ENCODE measurements at places on chromosomes 13 and 19.

GRCh38 chr13:114119196-114119595 lies 13.2 kb downstream of the RASA3 start:
- no peak for DNase-seq

GRCh38 chr19:10133596-10133995 lies 13.9 kb upstream of the EIF3G start:
- no peak for DNase-seq

- DNase-seq = no peak
These were observed 210.9 kb upstream of the SPRY2 start for GRCh38 chr13:80551650-80552497.

GRCh38 chr13:97932036-97932435 lies 21.4 kb upstream of the IPO5 start:
- DNase-seq = no peak

DNA sequence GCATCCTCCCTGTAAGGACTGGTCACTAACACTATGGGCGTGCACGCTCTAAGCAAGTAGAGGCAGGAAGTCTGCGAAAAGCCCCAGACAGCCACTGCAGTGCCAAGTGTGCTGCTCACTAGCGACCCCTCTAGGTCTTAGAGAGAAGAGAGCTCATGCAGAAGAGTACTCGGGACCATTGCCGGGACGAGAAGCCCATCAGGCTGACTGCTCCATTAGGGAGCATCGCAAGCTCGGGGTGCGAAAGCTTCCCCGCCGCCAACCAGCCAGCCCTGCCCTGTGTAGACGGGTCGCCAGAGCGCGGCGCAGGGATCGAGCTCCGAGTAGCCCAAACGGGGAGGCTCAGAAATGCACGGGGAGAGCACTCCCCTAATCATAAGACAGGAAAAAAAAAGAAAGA lies 16.6 kb downstream of the POU4F1 start:
- no peak for DNase-seq

DNA sequence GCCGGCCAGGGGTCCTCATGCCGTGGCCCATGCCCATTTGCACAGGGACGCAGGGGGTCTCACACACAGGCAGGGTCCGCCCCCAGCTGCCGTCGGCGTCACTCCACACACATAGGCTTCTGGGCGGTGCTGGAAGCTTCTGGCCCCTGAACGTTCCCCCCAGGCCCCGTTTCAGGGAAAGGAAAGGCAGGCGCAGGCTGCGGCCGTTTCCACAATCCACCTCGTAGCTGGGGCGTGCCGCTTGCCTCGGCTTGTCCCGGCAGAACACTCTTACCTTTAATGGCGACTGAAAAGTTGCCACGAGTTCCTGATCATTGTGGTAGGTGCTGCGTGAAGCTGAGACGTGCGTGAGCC lies 53.4 kb downstream of the MCF2L start:
- no peak for DNase-seq

- no peak for DNase-seq
These were observed 33.4 kb downstream of the ZNF331 start for GRCh38 chr19:53571339-53571738.

GRCh38 chr19:47762615-47763308 lies 15.7 kb upstream of the SELENOW start:
- DNase-seq = no peak

DNA sequence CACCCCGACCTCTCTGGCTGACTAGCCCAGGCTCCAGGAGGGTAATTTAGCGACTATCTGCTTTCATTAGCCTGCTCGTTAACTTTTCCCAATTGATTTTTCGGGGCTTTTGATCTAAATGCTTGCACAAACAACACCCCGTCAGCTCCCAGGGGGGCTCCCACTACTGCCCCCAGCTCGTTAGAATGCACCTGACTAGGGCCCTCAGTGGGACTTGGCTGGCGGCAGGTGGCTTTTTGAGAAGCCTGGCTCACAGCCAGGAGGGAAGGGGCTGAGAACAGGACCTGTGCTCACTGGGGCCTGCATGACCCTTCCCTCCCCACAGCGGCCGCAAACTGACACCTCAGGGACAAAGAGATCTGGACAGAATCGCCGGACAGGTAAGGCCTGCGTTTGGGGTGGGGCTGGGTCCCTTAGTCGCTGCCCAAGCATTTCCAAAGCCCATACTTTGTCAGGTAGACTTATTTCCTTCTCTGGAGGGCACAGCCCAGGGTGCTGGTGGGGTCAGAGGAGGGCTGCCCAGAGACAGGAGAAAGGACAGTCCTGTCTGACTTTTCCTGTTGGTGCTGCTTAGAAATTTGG lies 7.6 kb upstream of the CD79A start:
- peak; percentile 39 for DNase-seq

- DNase-seq = peak; percentile 74
These were observed 1.7 kb downstream of the ELL start for GRCh38 chr19:18519962-18520847.

DNA sequence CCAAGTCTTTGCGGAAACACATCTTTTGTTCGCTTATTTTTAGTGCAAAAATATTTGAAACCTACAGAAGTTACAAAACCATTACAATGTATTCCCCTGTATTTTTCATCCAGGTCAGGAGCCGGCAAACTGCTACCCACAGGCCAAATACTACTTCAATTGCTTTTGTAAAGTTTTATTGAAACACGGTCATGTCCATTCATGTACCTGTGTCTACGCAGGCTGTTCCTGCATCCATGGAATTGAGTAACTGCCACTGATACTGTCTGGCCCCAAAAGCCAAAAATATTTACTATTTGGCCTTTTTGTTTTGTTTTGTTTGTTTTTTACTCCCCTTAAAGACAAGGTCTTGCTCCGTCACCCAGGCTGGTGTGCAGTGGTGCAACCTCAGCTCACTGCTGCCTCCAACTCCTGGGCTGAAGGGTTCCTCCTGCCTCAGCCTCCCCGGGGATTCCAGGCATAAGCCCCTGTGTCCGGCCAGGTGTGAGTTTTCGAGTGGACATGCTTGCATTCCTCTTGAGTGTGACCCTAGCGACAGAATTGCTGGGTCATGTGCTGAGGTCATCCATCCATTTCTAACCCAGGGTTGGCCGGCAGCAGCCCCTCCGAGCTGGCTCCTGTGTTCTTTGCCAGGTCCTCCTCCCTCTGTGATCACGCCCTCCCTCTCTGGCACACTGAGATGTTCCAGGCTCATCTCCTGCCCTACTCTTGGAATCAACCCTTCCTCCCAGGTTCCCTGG lies 10.9 kb upstream of the S1PR4 start:
- no peak for DNase-seq

GRCh38 chr19:1756705-1757465 lies 3.6 kb downstream of the ONECUT3 start:
- DNase-seq = no peak

DNA sequence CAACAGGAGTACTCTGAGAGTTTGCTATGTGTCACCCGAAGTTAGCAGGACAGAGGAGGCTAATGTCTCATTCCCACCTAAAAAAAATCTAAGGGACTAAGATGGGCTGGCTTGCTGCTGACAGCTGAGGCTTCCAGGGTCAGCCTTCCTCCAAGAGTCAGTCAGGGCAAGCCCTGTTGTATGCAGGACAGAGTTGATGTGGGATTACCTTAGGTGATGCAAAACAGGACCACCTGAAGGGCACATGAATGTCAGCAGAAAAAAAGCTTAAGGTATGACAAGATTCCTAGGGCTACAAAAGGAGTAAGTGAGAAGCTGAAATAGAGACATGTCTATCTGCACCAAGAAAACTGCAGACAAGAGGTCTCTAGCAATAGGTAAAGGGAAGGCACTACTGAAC lies 151.5 kb downstream of the NHLRC3 start:
- no peak for DNase-seq

DNA sequence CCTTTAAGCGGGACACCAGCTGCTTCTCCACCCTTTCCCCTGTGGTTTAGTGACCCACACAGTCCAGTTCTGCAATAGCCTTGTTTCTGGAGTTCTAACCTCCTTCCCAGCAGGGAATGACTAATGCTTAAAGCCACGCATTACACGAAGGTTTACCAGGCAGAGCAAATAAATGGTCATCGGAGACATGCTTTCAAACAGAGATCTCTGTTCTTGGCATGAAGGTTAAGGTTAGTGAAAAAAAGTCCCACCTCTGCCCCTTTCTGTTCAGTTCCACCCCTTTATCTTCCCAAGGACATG lies 25.3 kb upstream of the MEDAG start:
- DNase-seq = no peak

- no peak for DNase-seq
These were observed 92.2 kb downstream of the TSHZ3 start for GRCh38 chr19:31257025-31257424.

Data from activated T-cell treated with anti-CD3 and anti-CD28 coated beads, Interleukin-2, amount 50 U/mL, for 48 hours (primary cell).